Left ventricle myocardium inferior (tissue), 1 donor: ENCODE measurements at places on chromosomes 6 and 20. TPM values are rescaled to one million over a fixed set of nuclear protein-coding genes. Genes with fewer than 3 reads are reported as not detected.

SYS1 gene
- total RNA-seq = 20.8 TPM

ANGPT4 gene
- 0.05 TPM for total RNA-seq

VIP gene
- 0.55 TPM for total RNA-seq

PRDM13 gene
- not detected for total RNA-seq

RALY gene
- total RNA-seq = 107 TPM

GMPR gene
- 126 TPM for total RNA-seq

FAM217B gene
- 37.4 TPM for total RNA-seq

TUBB1 gene
- total RNA-seq = 0.30 TPM

C20orf202 gene
- 0.41 TPM for total RNA-seq

DEFB124 gene
- not detected for total RNA-seq

C6orf163 gene
- total RNA-seq = 1.6 TPM

SLC24A3 gene
- 1.3 TPM for total RNA-seq

TMX4 gene
- total RNA-seq = 121 TPM

RNF8 gene
- total RNA-seq = 16.1 TPM

PIGU gene
- 13.7 TPM for total RNA-seq

CNR1 gene
- 0.66 TPM for total RNA-seq

ADTRP gene
- total RNA-seq = 0.33 TPM

CPXM1 gene
- 0.69 TPM for total RNA-seq

COL9A3 gene
- total RNA-seq = 2.1 TPM

FOXS1 gene
- total RNA-seq = 1.6 TPM

RWDD1 gene
- total RNA-seq = 73.3 TPM

SNAI1 gene
- total RNA-seq = 0.69 TPM

ERMARD gene
- total RNA-seq = 9.3 TPM

SLC22A16 gene
- not detected for total RNA-seq
